ENCODE measurements at places on chromosomes 2 and 18.

DNA sequence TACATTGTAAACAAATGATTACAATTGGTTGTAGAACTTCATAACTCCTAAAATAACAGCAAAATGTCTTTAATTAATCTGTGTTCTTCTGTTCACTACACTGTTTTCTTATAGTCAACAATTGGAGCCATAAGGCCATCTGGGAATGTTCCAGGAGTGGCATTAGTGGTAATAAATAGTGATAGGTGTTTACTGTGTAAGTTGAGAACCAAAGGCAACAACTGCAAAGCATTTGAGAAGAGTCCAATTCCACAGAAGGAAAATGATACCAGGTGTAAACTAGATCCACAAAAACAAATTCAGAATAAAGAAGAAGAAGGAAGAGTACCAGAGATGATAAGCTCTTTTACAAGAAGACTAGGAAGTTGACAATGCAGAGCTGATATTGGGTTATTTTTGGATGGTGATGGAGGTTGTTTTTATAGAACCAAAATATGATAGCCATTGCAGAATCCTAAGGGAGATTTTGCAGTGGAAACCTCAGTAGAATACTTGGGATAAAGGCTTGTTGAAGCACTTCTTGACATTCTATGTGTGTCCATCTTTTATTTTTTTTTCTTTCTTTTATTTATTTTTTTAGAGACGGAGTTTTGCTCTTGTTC lies 52.9 kb downstream of the ANTXR1 start:
- no peak for DNase-seq

DNA sequence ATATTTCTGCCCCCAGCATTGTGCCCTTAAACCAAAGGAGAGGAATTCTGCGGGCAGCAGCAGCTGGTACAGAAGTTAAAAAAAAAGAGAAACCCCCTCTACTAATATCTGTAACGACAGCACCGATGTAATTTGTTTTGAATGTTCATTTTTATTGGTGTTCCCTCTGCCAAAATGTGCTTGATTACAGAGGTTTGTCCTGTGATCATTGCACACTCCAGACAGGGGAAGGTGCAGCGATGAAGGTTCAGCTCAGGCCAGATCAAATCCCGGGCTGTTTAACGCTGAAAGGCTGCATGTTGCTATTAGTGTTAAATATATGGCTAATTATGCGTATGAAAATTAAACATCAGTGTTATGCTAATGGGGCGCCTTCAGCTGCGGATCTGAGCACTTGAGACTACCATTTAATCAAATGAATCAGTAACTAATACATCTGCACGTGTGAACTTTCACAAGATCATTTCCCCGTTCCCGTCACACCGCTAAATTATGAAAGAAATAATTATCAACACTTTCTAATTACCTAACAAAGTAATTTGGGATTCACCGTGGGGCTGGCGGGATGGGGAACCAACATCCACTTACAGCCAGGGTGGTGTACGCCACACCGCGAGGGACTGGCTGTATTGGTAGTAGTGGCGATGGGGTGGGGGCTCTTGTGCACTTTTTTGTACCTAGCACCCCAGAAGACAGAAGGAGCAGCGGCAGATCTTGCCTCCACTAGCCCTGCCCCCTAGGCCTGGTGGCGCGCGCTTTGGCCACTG lies 1.5 kb upstream of the DLX1 start:
- no peak for DNase-seq

- DNase-seq = no peak
These were observed 29.0 kb upstream of the RAB31 start for GRCh38 chr18:9679125-9679524.

- DNase-seq = no peak
These were observed 69.2 kb downstream of the CD28 start for GRCh38 chr2:203775684-203776083.

DNA sequence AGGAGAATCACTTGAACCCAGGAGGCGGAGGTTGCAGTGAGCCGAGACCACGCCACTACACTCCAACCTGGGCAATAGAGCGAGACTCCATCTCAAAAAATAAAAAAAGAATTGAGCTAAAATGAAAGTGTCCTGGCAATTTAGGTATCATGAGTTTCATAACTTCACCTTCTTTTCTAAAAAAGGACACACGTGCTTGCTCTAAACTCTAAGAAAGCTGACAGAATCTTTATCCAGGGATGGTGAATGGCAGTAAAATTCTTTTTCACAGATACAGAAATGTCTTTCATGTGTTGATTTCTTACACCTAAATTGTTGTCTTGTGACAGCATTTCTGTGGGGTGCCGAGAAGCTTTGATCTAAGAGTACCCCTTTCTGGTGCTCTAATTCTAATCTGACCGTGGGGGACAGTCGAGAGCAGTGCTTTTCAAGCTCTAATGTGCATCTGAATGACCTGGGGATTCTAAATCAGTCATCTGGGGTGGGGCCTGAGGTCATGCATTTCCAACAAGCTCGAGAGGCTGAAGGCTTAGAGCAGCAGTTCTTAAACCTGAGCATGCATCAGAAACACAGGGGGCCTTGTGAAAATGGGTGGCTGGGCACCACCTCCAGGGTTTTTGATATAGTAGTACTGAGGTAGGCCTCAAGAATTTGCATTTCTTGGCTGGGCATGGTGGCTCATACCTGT lies 42.1 kb upstream of the REL start:
- no peak for DNase-seq

- no peak for DNase-seq
These were observed 1.6 kb upstream of the CFLAR start for GRCh38 chr2:201114350-201114749.

Data from NCI-H187 (cell line).